ENCODE measurements at places on chromosomes 11 and 22.

- no peak for DNase-seq
These were observed 49.1 kb upstream of the A4GALT start for GRCh38 chr22:42769574-42770447.

DNA sequence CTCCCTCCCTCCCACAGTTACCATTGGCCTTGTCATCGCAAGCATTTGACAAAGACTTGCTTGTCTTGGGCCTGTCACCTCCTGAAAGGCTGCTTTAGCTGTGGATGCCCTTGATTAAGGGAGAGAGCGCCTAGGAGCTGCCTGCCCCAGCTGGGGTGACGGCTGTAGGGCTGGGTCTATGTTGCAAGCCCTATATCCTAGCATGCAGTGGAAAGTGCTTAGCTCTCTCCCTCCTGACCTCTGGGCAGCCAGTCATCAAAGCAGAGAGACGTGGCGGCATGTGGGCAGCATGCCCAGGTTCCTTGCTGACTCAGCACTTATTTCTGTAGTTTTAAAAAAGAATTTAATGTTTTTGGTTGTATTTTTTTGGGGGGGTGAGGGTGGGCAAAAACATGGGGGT, 75.9 kb downstream of the BARX2 start:
- DNase-seq: no peak

- DNase-seq: no peak
These were observed 129.4 kb upstream of the SLC5A12 start for GRCh38 chr11:26851291-26851690.

GRCh38 chr11:5384335-5384734, 723 bp downstream of the OR51M1 start:
- no peak for DNase-seq

GRCh38 chr11:38498721-38499120, 1900.7 kb upstream of the RAG2 start:
- DNase-seq: no peak

DNA sequence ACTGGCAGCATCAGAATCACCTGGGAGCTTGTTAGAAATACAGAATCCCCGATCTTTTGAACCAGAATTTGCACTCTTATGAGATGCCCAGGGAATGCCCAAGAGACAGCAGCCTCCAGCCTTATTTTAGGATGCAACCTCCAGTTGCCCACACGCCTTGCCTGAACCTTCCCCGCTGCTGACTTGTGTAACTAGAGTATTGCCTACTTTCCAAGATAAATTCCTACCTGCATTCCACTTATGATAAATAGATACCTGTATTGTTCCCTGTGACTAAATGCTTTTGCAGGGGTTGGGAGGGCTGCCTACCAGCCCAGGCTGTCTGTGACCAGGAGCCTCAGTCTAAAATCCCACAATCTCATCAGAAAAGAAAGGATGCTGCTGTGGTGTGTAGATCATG, 44.3 kb upstream of the HMGXB4 start:
- DNase-seq: no peak

GRCh38 chr22:44193535-44193891, 12.8 kb downstream of the PARVG start:
- peak; percentile 69 for DNase-seq

- no peak for DNase-seq
These were observed 29.8 kb downstream of the MICAL3 start for GRCh38 chr22:17994424-17995108.

DNA sequence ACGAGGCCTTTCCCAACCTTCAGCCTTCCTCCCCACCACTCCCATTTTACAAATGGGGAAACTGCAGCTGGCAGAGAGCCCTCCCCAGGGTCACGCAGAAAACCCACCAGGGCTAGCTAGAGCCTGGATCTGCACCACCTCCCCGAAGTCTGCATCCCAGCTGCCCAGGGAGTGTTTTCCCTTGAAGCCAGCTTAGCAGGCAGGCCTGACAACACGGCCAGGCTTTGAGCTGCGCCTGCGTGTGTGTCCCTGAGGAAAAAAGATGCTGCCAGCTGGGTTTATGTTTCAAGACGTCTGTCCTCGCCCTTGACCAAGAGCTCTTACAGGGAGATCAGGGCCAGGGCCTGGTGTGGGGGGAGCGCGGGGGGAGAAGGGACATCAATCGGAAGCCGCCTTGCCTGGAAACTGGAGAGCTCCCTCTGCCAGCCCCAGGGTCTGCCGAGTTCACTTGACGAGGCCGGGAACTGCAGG, 20.3 kb downstream of the WNT11 start:
- DNase-seq: no peak

DNA sequence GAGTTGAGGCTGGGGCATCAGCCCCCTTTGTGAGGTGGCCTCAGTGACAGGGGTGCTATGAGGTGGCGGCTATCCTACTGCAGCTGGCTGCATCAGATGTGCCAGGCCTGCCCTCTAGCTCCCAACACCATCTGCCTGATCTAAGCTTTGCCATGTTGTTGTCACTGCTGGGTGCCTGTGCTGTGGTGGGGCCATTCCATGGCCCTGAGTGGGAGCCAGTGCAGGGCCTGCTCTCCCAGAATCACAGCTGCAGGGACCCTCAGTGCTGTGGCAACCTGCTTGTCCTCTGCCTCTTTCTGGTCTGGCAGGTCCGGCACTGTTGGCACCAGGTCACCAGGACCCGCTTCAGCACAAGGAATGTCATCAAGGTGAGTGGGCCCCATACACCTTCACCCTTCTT, 1.8 kb upstream of the SNU13 start:
- DNase-seq: no peak

GRCh38 chr11:112593440-112593839, 332.8 kb upstream of the PLET1 start:
- DNase-seq: no peak
